ENCODE measurements at places on chromosomes 12 and 14.

- no peak for DNase-seq
- peaks cover 4% of the 10 kb centered on the region for H3K27me3 ChIP-seq
- peaks cover 8% of the 10 kb centered on the region for H3K4me1 ChIP-seq
- no peak overlapping the region for H3K27ac ChIP-seq
- no peak overlapping the region for H3K4me3 ChIP-seq
- no peaks in the 10 kb centered on the region for H3K36me3 ChIP-seq
Measured at GRCh38 chr12:25818596-25819390, 139.7 kb upstream of the RASSF8 start.

DNA sequence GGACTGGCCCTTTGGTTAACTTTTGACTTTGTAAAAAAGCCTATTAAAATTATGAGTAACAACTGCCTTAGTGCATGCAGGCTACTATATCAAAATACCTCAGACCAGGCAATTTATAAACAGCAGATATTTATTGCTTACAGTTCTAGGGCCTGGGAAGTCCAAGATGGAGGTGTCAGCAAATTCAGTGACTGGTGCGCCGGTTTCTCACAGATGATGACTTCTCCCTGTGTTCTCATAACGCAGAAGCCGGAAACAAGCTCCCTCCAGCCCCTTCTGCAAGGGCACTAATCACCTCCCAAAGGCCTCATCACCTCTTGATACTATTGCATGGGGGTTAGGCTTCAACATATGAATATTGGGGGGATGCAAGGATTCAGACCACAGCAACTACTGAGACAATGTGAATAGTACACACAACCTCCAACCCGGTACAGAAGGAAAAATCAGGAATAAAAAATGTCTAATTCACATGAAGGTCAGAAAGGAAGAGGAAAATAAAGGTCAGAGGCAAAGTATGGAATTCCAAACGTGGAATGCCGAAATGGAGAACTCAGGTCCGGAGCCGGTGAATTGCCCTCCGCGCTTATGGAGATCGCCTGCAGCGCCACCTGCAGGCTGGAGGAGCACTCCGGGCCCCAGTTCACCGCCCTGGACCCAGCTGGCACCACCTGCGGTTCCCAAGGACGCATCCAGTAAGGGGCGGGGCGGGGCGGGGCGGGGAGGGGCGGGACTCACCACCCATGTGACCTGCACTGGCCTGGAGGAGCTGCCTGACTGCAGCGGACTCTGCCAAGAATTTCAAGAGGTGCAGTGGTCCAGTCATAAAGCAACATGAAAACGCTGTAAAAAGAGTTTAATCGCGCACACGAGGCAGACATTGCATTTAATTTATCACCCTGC is 203.4 kb downstream of the KIF26A start:
- DNase-seq, result peak; percentile 74
- no peak overlapping the region for H3K27ac ChIP-seq
- peak overlapping the region; percentile 28 for H3K4me3 ChIP-seq
- H3K27me3 ChIP-seq, result peaks cover 65% of the 10 kb centered on the region
- peaks cover 13% of the 10 kb centered on the region for H3K4me1 ChIP-seq
- H3K36me3 ChIP-seq, result no peaks in the 10 kb centered on the region

- peaks cover 26% of the 10 kb centered on the region for H3K36me3 ChIP-seq
- peak overlapping the region; percentile 34 for H3K4me3 ChIP-seq
- H3K27me3 ChIP-seq, result peaks cover 87% of the 10 kb centered on the region
- H3K4me1 ChIP-seq, result peaks cover 21% of the 10 kb centered on the region
- DNase-seq, result peak; percentile 64
- no peak overlapping the region for H3K27ac ChIP-seq
Measured at GRCh38 chr12:113154351-113154973, 4.9 kb downstream of the CFAP73 start.

- H3K36me3 ChIP-seq, result no peaks in the 10 kb centered on the region
- peaks cover 64% of the 10 kb centered on the region for H3K27me3 ChIP-seq
- H3K4me3 ChIP-seq, result no peak overlapping the region
- H3K27ac ChIP-seq, result no peak overlapping the region
- H3K4me1 ChIP-seq, result no peaks in the 10 kb centered on the region
Measured at GRCh38 chr12:53844994-53845844, 93.4 kb upstream of the HOXC13 start.

GRCh38 chr12:44217146-44217883 is 381.4 kb downstream of the TMEM117 start:
- H3K27ac ChIP-seq, result no peak overlapping the region
- H3K4me3 ChIP-seq, result no peak overlapping the region

DNA sequence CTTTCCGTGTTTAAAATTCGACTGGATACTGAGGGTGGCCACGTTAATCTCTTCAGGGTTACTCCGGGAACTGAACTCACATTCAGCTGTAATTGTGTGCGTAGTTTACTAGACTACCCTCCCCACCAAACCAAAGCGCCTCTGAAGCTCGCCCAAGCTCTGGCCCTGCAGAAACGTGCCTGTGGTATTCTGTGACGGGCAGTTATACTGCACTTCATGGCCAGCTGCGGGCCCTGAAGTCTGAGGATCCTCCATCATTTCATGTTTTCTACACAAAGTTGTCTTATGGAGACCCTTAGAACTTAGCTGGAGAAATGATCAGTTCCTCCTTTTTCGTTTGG is 688 bp downstream of the ZNF26 start:
- H3K27ac ChIP-seq, result peak overlapping the region; percentile 65
- peaks cover 18% of the 10 kb centered on the region for H3K4me1 ChIP-seq
- H3K4me3 ChIP-seq, result peak overlapping the region; percentile 94

GRCh38 chr12:54033980-54034784 is 1.3 kb downstream of the HOXC5 start:
- DNase-seq, result peak; percentile 61
- peak overlapping the region; percentile 95 for H3K4me3 ChIP-seq
- peaks cover 88% of the 10 kb centered on the region for H3K4me1 ChIP-seq
- peaks cover 2% of the 10 kb centered on the region for H3K27me3 ChIP-seq

- peaks cover 5% of the 10 kb centered on the region for H3K27me3 ChIP-seq
- no peak overlapping the region for H3K4me3 ChIP-seq
- H3K27ac ChIP-seq, result no peak overlapping the region
- DNase-seq, result no peak
- H3K36me3 ChIP-seq, result peaks cover 28% of the 10 kb centered on the region
- peaks cover 4% of the 10 kb centered on the region for H3K4me1 ChIP-seq
Measured at GRCh38 chr12:25705261-25705660, 152.2 kb upstream of the LMNTD1 start.

- peaks cover 13% of the 10 kb centered on the region for H3K4me1 ChIP-seq
- H3K36me3 ChIP-seq, result no peaks in the 10 kb centered on the region
- DNase-seq, result no peak
- H3K27me3 ChIP-seq, result peaks cover 9% of the 10 kb centered on the region
Measured at GRCh38 chr14:57712102-57712501, 153.8 kb downstream of the SLC35F4 start.

DNA sequence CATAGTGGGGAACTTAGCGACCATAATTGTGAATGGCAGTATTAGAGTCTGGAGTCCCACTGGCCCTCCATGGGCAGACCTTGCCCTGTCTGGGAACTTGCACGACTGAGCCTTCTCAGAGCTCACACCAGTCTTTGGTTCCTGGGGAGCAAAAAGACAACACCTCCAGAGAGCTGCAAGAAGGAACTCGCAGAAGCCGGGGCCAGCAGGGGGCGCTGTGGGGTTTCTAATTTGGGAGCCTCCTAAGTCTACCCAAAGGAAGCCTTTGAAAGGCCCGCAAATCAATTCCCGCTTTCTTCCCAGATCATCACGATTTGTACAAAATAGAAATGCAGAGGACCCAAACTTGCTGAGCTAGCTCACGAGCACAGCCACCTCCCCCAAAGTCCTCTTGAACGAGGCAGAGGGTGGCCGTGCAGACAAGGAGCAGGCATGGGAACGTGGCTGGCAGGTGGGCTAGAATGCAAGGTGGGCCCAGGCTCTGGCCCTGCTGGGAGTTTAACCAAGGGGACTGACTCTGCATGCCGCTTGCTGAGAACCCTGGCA is 46.3 kb upstream of the FBXO21 start:
- H3K4me1 ChIP-seq, result peaks cover 5% of the 10 kb centered on the region
- peak; percentile 99 for DNase-seq
- H3K27me3 ChIP-seq, result peaks cover 24% of the 10 kb centered on the region

DNA sequence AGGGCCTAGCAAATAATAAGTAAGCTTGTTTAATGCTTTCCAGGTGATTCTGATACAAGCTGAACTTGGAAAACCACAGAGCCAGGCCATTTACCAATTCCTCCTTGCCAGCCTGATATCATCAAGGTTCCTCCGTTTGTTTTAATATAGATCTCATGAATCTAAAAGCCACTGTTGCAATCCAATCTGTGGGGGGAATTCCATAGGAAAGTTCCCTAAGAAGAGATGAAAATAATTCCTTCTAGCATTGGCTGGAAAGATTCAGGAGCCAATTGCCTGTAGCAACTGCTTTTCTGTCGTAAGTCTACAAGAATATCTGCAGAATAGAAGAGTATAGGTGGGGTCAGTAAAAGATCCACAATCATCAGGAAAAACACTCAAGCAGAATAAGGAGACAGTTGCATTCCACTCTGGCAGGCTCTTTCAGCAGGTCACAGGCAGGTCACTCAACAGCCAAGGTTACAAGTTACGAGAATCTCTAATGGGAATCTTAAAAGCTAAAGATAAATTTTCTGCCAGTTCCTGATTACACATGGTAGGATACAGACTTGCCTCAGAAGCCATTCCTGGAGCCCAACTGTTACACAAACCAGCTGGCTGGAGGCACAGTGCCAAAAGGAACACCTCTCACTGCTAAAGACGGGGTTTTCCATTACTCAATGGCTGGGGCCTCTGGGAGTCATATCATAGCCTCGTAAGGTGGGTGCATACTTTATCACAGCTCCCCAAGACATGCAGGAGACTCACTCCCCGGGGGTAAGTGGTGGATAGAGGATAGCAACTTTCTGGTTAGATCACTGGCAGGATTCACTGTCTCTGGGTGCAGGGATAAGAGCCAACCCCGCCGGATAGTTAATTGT is 43.6 kb downstream of the FGD6 start:
- DNase-seq, result no peak
- peak overlapping the region; percentile 76 for H3K27ac ChIP-seq
- peaks cover 18% of the 10 kb centered on the region for H3K4me1 ChIP-seq
- no peak overlapping the region for H3K4me3 ChIP-seq
- H3K27me3 ChIP-seq, result no peaks in the 10 kb centered on the region

DNA sequence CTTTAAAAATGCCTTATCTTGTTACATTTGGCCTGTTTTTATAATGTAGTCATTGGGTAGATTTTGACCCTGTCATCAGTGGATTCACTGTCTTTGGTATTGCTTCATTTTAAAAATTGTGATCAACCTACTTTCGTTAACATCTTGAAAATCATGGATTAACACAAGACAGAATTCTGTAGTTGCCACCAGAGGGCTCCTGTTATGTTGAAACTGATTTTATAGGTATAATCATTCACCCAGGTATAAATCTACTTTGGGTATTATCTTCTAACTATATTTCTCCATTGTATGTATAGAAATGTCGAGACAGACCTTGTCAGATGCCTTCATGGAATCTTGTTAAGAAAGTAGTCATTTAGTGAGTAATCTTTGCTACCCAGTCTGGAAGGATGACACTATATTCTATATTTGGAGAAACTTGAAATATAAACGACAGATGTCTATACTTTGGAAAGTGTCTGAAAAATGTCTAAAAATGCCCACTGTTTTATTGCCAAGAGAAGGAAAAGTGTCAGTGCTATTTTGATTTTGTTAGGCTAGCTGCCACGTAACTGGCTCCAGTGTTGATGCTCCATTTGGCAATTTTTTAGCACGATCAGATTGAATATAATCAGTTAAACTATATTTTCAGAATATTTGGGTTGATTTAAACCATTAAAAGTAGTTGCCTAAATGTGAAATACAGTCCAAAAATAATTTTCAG is 129.4 kb downstream of the PELI2 start:
- no peak for DNase-seq
- peaks cover 3% of the 10 kb centered on the region for H3K27me3 ChIP-seq
- peaks cover 18% of the 10 kb centered on the region for H3K36me3 ChIP-seq
- no peak overlapping the region for H3K4me3 ChIP-seq

DNA sequence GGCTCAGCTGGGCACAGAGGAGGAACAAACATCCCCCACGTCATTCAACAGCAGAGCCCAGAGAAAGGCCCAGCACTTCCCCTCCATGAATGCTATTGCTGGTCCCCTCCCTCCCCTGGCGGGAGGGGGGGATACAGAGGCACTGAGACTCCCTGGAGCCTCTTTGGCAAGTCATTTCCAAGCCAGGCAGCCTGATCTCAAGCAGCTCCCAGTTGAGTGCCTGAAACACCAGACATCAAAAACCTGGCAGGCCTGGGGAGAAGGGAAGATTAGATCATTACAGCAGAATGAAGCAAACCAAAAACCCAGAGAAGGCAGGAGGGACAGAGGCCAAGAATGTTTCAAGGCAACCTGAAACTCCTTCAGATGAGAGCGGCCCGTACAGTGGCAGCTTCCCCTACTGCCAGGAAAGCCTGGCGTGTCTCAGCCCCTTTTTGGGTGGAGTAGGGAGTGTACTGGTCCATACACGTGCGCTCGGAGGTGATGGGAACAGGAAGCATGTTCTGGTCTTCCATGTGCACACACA is 92.1 kb downstream of the LRRC74A start:
- H3K4me3 ChIP-seq, result peak overlapping the region; percentile 58
- peaks cover 7% of the 10 kb centered on the region for H3K27me3 ChIP-seq

DNA sequence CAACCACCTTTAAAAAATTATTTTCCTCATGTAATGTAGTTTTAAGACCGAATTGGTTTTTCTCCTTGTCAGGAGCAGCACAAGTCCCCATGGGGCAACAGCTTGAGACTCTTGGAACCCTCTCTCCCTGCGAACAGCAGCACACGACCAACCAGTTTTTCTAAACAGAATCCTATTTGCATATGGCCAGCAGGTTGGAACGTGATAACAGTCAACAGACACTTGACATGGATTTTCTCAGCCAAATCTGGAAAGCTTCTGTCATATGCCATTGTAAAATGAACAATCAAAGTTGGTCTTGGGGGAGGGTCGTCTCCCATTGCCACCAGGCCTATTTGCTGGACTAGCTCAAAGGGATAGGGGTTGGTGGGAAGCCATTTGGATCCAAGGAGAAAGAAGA is 1915.0 kb upstream of the FLRT2 start:
- no peak overlapping the region for H3K27ac ChIP-seq
- no peak for DNase-seq
- H3K27me3 ChIP-seq, result no peaks in the 10 kb centered on the region

DNA sequence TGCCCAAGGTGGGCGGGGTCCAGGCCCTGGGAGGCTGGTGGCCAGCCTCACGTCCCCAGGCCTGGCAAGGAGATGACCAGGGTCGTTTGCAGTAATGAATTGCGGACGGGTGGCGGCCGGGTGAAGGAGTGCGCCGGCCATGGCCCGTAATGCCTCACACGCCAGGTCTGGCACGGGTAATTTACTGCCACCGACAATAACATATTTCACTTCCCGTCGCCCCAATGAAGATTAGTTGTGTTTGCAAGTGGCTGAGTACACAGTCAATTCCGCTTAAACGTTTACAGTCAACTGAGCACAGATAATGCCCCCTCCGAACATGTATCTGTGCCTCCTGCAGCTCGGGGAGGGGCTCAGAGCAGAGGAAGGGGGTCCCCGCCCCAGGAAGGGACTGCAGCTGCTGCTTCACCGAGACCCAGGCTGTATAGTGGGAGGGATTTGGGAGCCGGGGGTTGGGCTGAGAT is 48.3 kb downstream of the MVK start:
- H3K27ac ChIP-seq, result no peak overlapping the region
- peaks cover 17% of the 10 kb centered on the region for H3K4me1 ChIP-seq
- no peaks in the 10 kb centered on the region for H3K36me3 ChIP-seq
- DNase-seq, result no peak
- no peak overlapping the region for H3K4me3 ChIP-seq

GRCh38 chr14:99522934-99523703 is 41.9 kb downstream of the CCNK start:
- H3K27me3 ChIP-seq, result no peaks in the 10 kb centered on the region
- H3K27ac ChIP-seq, result peak overlapping the region; percentile 89
- peak; percentile 68 for DNase-seq
- H3K4me3 ChIP-seq, result peak overlapping the region; percentile 63
- H3K4me1 ChIP-seq, result peaks cover 76% of the 10 kb centered on the region

- no peak overlapping the region for H3K4me3 ChIP-seq
- H3K27me3 ChIP-seq, result peaks cover 18% of the 10 kb centered on the region
- peaks cover 7% of the 10 kb centered on the region for H3K4me1 ChIP-seq
- H3K36me3 ChIP-seq, result no peaks in the 10 kb centered on the region
Measured at GRCh38 chr14:104051092-104051813, 34.2 kb upstream of the ASPG start.
